Fibroblast of skin of right quadriceps (primary cell): ENCODE measurements at places on chromosomes 11 and 22.
A peak's percentile ranks its signal among the peaks of the same experiment; 100 is the strongest.

DNA sequence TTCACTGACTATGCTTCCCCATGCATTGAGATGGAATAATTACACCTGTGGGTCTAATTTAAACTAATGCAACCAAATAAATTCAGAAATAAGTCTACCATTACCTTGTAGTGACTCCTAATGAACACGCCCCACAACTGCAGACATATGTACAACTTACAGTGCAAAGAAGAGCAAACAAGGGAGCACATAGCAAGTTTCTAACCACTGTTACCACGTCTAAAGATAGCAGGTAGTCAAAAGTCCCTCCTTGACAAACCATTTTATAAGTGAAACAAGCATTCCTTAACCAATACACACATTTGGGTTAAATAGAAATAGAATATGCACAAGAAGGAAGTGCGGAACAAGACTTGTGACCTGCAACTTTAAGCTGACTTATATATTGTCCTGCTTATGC, 20.6 kb downstream of the PHF21A start:
- no peak for DNase-seq

- no peak for DNase-seq
Measured at GRCh38 chr11:99271527-99271926, 250.8 kb downstream of the CNTN5 start.

GRCh38 chr11:41435531-41435930, 23.9 kb downstream of the LRRC4C start:
- no peak for DNase-seq

GRCh38 chr11:73549376-73549775, 48.5 kb downstream of the FAM168A start:
- no peak for DNase-seq

DNA sequence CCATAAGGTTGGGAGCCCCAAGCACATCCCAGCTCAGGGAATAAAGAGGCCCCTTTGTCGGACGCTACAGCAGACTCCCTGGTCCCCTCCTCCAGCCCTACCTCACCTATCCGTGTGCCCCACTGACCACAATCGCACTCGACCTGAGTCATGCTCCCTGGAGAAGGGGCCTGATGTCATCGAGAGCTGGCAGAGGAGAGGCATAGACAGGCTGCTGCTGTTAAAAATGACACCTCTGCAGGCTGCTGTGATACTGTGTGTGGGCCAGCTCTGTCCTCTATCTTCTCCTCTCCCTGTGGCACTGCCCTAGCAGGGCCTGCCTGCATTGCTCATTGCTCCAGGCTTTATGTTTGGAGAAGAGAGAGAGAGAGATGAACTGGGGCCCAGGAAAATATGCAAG, 123.4 kb upstream of the SYT13 start:
- DNase-seq, result peak; percentile 21

DNA sequence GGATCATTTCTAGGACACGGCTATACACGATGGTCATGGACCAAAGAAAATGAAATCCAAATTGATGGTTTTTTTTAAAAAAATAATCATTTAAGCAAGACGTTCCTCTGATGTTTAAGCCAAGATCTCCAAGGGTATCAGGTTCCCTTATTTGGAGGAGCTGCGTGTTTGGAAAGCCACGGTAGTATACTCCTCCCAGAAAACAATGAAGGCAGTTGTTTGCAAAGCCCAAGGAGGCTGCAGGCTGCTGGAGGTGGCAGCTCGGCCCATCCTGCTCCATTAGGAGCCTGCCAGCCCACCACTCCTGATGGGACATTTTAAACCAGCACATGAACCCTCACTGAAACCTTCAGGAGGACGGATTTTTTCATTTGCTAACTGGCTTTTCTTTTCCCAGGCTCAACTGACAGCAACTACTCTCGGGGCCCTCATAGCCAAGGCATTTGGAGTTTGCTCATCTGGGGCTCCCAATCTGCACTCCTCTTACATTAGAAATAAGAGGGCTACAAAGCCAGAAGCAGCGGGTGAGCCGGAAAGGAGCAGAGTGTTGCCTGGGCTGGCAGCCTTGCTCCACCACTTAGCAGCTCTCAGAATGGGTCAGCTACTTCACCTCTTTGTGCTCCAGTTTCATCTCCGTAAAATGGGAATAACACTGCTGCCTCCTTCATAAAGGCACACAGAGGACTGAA, 58.4 kb downstream of the ABTB2 start:
- no peak for DNase-seq

GRCh38 chr22:37525073-37525745, 6.0 kb upstream of the CARD10 start:
- peak; percentile 87 for DNase-seq

GRCh38 chr11:112548641-112549040, 288.0 kb upstream of the PLET1 start:
- DNase-seq, result no peak
